ENCODE measurements at places on chromosomes 12 and 14. TPM values are rescaled to one million over a fixed set of nuclear protein-coding genes. Genes with fewer than 3 reads are reported as not detected.

DNA sequence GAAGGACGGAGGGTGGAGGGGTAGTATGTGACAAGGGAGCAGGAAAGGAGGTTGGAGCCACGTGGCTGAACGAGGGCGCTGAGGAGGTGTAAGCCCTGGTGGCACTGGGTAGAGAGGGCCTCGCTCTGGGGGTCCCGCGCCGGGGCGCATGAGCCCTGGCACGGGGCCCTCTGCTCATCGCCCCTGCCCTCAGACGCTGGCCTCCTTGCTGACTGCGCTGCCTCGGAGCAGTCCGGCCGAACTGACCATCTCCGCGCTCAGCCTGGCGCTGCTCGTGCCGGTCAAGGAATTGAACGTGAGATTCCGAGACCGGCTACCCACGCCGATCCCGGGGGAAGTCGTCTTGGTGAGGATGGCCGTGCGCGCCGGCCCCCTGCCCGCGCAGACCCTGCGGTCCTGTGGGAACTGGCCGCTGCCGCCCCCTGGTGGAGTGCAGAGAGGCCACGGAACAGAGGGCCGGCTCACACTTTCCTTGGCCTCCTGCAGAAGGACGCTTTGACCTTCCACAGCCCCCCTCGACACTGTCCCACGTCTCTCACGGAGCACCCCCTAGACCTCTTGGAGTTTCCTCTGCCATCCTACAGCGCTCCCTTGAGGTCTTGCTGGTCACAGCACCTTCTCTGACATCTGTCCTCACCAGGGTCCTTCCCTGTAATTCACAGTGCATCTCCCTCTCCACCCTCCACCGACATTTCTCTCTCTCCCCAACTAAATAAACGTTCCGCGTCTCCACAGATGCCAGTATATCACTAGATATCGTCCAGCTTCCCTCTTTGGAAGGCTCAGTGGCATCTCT is 10.5 kb downstream of the ARHGEF25 start:
- peaks cover 40% of the 10 kb centered on the region for H3K4me1 ChIP-seq
- H3K4me3 ChIP-seq: peak overlapping the region; percentile 53
- no peak overlapping the region for H3K27ac ChIP-seq
- peaks cover 42% of the 10 kb centered on the region for H3K27me3 ChIP-seq

- H3K27me3 ChIP-seq: no peaks in the 10 kb centered on the region
- no peak overlapping the region for H3K4me3 ChIP-seq
- no peaks in the 10 kb centered on the region for H3K36me3 ChIP-seq
- H3K4me1 ChIP-seq: peaks cover 90% of the 10 kb centered on the region
- H3K27ac ChIP-seq: peak overlapping the region; percentile 20
Observed at GRCh38 chr14:64720131-64720576, 15.9 kb downstream of the PLEKHG3 start.

CLEC7A gene
- total RNA-seq: 0.83 TPM

OR6J1 gene
- 0.06 TPM for total RNA-seq

FOXA1 gene
- not detected for total RNA-seq

TMEM19 gene
- 39.5 TPM for total RNA-seq
